ENCODE measurements at places on chromosomes 12 and 14.

GRCh38 chr12:56723352-56723751, 1.7 kb downstream of the NACA start:
- no peak for DNase-seq

DNA sequence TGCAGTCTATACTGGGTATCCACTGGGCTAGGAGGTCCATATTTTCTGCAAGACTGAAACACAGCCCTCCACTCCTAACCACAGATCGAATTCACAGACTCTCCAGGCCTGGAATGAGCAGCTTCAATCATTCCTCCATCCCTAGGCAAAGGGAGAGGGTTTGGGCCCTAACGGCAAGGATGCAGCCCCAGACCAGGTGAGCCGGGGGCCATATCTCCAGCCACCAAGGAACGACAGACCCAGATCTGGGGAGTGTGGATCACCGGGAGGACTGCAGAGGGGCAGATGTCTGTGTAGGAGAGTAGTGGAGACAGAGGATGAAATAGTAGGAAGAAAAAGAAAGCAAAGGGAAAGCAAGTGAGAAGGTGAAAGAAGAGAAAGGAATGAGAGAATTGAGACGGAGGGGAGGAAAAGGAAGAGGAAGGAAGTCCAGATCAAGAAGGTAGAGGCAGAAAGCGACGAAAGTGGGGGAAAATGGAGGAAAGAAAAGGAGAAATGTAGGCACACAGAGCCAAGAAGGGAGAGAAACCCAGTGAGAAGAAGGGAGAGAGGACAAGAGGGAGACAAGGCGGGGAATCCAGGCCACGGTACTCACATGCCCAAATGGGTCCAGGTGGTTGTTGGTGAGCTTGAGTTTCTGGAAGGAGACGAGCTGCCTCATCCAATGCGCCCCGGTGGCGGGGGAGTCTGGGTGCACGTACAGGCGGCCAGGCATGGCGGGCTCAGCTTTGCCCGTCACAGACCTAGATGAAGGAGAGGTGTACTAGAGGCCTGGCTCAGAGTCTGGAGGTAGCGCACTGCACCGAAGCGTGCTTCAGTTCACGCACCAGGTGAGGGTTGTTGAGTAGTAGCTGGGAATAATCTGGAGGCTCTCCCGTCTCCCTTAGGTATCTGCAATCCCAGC, 7.7 kb downstream of the TBX5 start:
- DNase-seq: no peak

DNA sequence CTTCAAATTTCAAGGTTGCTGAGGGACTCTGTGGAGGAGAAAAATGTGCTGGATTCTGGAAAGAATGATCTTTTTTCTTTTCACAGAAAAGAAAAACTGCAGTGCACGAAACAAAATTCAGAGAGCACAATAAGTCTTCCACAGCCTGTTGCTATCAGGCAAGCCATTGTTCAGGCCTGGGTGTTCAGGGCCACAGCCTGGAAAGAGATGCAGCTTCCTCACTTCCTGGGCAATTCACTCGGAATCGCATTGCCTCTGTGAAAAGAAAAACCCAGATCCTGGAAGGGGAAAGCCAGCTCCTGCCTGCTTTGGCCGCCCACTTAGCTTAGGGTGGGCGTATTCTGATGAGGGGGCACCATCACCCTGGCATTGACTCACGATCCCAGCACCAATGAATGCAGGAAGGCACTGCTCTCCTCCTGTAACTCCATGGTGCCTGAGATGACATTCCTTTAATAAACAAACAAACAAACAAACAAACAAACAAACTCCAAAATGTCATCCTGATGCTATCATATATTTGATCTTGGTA, 863.9 kb downstream of the BCL11B start:
- no peak for DNase-seq

- DNase-seq: no peak
Measured at GRCh38 chr12:112466011-112466422, 47.3 kb downstream of the PTPN11 start.

GRCh38 chr14:92516966-92517506, 3.5 kb downstream of the RIN3 start:
- no peak for DNase-seq

- DNase-seq: no peak
Measured at GRCh38 chr12:120961604-120962531, 16.5 kb upstream of the HNF1A start.

- DNase-seq: no peak
Measured at GRCh38 chr12:46386360-46386867, 13.8 kb upstream of the SLC38A2 start.

DNA sequence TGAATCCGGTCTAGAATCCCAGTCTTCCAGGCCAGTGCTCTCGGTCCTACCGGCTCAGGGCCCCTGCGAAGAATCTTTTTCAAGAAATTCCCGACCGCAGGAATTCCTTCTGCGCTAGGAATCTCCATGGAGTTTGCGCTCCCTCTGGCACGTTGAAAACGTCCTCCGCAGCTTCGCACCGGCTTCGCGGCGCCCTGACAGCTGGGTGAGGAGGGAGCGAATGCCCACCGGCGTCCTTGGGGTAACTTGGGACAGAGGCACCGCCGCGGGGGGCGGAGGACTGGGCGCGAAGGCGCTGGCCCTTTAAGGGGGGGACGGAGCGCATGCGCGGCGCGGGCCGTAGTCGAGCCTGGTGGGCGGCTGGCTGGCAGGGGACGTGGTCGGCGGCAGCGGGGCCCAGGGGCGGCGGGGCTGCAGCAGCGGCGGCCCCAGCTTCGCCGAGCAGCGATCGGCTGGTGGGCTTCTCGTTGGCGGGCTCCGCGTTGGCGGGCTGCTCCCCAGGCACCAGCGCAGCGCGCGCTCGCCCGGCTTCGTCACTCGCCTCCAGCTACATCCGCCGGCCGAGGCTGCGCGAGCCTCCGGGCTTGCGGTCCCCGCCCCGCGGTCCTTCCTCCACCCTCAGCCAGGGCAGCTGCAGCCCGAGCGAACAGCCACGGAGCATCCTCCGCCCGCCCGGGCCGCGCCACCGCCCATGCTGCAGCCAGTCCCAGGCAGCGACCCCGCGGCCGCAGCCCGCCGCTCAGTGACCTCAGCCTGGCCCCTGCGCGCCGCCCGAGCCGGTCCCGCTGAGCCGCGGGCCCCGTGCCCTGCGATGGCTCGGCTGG, at the start of gene VASH1:
Gene VASH1 (plus strand): TSS at position 333 of the 824 bp plus-strand sequence. CDS start 1,354 bp downstream, outside the sequence.
- peak; percentile 61 for DNase-seq

- no peak for DNase-seq
Measured at GRCh38 chr12:70449074-70449752, 83.1 kb downstream of the KCNMB4 start.

All from stimulated activated CD4-positive, alpha-beta T cell treated with anti-CD3 and anti-CD28 coated beads, Interleukin-4, amount 100 ng/mL, for 48 hours (primary cell).